ENCODE measurements at places on chromosomes 7 and 10.

GRCh38 chr10:11015446-11015934, 2.2 kb upstream of the CELF2 start:
- no peak for DNase-seq

DNA sequence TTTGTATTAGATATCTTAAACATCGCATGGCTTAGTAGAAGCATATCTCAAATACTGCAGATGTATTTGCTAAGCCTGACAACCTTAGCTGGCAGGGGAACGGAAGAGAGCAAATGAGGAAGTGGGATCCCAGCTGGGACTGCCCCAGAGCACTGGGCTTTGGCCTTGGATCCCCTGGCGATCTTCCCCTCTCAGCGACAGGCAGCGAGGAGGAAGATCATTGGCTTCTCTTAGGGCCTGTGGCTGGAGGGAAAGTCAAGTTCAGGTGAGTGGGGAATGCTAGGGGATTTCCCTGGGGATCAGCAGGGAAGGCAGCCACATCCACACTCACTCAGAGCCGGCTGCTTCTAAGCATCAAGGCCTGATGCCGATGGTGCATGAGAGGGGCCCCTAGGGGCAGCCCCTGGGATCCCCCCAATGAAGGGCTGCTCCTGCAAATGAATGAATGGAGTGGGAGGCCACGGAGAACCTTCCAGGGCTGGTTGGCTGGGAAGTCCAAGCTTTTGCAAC, 42.0 kb downstream of the LYZL2 start:
- peak; percentile 13 for DNase-seq

- no peak for DNase-seq
These were observed 96.4 kb downstream of the CUX1 start for GRCh38 chr7:101913851-101914250.

DNA sequence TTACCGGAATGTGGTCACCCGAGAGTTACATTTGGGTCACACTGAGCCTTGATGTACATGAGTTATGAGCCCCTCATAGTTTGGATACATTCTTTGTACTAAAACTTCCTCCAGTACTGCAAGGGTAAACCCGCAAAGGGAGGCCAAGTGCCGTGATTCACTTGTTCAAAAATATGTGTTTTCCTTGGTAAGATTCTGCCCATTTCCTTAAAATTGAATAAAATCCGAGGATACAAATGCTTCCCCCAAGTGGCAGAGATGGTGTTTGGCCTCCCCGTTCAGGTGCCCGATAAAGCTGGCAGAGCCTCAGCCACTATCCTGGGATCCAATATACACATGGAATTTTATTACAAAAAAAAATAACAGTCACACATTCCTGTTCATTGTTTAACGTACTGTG, 268.3 kb downstream of the DIP2C start:
- no peak for DNase-seq

DNA sequence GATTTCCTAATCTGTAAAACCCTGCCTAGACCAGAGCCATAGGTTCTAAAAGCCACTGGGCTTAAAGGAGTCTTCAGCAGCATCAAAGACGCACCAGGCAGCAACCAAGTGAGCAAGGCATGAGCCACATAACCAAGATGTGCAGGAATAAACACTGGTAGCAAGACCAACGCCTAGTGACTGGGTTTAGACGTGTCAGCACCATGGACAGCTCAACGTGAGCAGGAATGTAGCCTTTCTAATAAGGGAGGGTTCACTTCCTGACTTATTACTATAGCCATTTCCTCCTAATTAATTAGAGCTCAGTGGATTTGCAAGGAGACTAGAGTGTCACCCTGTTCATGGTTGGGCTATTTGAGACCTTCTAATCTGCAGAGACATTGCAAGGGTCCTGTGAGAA, 223.7 kb downstream of the LHFPL3 start:
- DNase-seq, result peak; percentile 27

DNA sequence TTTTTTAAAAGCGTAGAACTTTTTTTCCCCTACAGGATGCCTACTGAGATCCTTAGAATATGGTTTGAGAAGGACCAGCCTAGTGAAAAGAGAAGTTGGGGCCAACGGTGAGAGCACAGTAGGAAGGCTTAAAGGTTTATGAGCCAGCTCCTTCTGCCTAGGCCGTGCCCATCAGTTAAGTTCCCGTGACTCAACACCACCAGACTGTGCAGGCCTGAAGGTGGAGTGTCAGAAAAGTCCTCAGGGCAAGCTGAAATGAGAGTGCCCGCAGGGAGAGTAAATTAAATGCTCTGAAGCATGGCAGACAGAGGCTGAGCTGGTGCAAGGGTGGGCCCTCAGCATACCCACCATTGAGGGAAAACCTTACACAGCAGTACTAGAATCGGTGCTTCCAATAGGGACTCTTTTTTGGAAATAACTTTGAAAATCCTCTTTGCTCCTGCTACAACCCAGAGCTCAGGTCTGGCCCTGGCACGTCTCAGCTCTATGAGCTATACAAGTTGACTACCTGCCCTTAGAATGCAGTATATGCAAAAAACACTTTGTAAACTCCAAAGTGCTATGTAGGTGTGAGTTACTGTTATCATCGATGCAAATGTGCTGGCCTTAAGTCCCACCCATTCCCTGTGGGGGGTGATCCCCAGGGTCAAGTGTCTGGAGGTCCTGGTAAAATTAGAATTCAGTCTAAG, 15.2 kb upstream of the C10orf67 start:
- DNase-seq, result no peak

DNA sequence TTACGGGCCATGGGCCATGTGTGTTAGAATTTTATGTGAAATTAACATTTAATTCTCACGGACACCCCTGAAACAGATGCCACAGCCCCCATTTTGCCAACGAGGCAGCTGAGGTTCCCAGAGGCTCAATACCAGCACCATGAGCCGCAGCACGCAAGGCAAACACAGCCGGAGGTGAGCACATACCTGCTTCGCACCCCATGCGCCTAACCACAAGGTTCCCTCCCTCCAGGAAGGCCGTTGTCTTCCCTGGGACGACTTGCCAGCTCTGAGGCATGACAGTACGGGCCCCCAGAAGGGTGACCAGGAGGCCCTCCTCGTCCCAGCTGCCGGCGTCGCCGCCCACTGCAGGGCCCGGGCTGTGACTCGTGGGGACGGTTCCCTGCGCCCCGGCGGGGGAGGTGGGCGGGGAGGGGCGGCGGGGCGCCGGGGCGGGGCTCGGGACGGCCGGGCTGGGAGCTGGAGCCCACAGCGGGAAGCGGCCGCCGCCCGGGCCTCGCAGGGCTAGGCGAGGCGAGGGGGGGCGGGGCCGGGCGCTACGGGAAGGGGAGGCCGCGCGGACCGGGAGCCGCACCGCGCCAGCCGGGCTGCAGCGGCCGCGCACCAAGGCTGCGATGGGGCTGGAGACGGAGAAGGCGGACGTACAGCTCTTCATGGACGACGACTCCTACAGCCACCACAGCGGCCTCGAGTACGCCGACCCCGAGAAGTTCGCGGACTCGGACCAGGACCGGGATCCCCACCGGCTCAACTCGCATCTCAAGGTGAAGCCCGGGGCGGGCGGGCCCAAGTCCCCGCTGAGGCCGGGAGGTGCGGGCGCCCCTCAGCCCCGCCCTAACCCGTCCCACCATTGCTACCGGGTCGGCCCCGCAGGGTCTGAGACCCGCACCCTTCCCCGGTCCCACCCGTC, at the start of gene CAV2:
Gene CAV2 (plus strand): TSS at position 571 of the 910 bp plus-strand sequence. CDS start 44 bp downstream, at position 615.
- DNase-seq, result no peak

DNA sequence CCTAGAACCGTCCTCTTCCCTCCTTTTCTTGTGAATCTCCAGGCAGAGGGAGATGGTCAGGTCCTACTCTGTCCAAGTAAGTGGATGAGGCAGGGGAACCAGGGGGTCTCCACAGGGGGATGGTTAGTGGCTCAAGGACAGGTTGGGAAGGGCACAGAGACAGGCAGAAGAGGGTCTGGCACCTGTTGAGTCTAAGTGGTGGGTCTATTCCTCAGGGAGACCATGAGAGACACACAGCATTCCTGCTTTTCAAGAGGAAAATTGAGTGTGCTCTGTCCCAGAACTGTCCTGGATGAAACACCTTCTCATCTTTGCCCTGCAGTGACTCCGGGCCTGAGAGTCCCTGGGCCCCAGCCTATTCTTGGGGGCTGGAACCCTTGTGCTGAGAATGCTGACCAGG, 184.8 kb upstream of the GALNT17 start:
- DNase-seq, result no peak

GRCh38 chr7:86784765-86785164, 141.1 kb downstream of the GRM3 start:
- DNase-seq, result no peak

- DNase-seq, result no peak
These were observed 61.2 kb upstream of the VIPR2 start for GRCh38 chr7:159205833-159206232.

DNA sequence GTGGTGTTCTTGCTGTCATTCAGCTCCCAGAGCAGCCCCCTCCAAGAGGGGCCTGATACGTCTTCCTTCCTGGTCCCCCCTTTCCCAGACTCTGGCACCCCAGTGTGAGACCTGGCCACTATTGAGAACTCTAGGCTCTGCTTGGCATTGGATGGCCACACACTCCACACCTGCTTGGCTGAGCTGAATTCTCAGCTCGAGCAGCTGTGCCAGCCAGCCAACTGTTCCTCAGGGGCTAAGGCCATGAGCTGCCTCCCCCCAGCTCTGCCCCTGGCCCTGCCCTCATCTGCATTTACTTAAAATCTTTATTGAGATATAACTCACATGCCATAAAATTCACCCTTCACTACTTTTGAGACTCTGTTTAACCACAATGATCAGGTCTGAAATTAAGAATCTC, 6.7 kb downstream of the TLL2 start:
- no peak for DNase-seq

- DNase-seq, result no peak
These were observed 2.5 kb downstream of the VSTM4 start for GRCh38 chr10:49112851-49113250.

DNA sequence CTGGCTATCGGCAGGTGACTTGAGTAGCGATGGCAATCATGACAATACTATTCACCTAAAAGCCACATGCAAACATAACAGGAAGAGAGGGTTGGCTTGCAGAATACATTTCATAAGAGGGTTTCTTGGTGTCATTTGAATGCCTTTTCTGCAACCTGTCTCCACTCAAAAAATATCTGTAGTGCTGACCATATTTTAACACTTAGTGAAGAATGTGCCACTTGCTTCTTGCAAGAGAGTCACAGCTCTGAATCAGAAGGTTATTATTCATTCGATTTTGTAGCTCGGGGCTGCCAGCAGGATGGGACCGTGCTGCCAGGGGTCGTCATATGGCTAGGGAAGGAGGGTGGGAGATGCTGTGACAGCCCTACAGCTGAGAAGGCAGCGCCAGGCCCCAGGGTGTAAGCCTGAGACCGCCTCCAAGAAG, 152.0 kb upstream of the PITRM1 start:
- no peak for DNase-seq

GRCh38 chr7:33964417-33965182, 59.3 kb downstream of the BMPER start:
- DNase-seq, result no peak

- DNase-seq, result no peak
These were observed 527.8 kb downstream of the SH2D4B start for GRCh38 chr10:81065474-81065873.

DNA sequence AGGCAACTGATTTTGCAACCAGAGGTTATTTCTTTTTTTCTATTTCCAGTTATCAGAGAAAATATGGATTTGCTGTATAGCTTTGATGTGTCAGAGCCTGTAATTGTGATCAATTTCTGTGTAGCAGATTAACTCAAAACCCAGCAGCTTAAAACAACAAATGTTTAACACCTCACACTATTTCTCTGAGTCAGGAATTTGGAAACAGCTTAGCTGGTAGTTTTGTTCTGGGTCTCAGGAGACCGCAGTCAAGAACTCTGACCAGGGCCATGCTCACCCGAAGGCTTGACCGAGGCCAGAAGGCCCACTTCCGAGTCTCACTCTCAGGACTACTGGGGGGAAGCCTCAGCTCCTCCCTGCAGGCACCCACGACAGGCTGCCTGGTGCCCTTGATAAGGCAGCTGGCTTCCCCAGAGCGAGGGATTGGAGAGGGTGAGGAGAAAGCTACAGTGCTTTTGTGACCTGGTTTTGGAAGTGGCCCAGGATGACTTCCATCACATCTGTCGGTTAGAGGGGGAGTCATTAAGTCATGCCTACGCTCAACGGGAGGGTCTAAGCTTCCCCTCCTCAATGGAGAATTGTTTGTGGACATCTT, 105.7 kb upstream of the SHH start:
- no peak for DNase-seq

DNA sequence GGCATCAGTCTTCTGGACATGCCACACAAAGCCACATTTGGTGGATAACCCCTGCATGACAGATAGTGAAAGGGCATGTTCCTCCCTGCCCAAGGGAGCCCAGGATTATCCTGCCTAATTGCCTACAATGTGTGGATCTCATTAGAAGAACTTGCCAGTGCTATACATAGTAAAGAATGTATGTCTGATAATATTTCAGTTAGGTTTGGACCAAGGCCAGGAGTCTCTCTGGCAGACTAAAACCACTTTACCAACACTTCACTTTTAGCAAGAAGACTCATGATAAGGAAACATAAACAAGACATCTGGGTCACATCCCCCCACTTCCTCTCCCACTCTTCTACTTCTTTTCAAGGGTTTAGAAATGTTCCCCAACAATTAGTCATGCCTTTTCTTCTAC, 196.7 kb downstream of the MTERF1 start:
- peak; percentile 76 for DNase-seq

DNA sequence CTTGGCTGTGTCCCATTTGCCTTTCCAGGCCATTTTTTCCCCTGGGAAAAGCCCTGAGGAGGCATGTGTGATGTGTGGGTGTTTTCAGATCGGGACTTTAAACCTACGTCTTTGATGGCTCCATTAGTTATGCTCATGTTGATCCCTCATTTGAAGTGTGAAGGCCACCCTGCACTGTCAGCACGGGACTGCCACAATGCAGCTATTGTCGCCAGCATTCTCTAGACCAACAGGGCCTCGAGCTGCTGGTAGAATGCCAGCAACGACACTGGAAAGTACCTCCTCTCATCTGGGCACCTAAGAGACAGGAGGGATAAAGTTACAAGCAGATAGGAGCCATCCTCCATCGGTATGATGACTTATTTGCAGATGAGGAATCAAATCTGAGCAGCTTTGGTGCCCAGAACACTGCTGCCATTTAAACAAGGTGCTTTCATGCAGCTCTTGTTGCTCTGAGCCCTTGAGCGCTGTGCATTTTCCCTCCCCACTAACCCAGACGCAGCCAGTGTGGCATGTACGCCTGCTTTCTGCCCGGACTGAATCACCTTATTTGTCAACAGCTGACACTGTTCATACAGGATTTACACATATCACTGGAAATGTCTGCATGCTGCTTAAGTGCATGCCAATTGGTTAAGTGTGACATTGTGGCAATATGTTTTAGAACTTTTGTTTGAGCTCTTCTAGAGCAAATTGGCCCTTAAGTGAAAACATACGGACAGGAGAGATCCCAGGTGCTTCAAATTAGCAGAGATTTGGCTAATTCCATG, 175.0 kb upstream of the PITRM1 start:
- no peak for DNase-seq

- no peak for DNase-seq
These were observed 148.9 kb downstream of the PARD3 start for GRCh38 chr10:34666008-34666704.
